ENCODE measurements at places on chromosomes 11 and 22.
A peak's percentile ranks its signal among the peaks of the same experiment; 100 is the strongest.

DNA sequence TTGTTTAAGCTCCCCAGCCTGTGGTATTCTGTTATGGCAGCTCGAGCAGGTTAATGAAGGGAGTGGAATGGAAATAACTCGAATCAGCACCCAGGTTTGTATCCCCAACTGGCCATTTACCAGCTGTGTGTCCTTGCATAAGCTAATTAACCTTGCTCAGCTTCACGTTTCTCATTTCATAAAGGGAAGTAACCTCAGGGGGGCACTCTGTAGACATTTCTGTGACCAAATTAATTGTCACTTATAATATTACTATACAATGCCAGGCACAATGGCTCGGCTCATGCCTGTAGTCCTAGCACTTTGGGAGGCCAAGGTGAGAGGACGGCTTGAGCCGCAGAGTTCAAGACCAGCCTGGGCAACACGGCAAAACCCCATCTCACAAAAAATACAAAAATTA is 13.8 kb downstream of the ADA2 start:
- DNase-seq, result no peak

DNA sequence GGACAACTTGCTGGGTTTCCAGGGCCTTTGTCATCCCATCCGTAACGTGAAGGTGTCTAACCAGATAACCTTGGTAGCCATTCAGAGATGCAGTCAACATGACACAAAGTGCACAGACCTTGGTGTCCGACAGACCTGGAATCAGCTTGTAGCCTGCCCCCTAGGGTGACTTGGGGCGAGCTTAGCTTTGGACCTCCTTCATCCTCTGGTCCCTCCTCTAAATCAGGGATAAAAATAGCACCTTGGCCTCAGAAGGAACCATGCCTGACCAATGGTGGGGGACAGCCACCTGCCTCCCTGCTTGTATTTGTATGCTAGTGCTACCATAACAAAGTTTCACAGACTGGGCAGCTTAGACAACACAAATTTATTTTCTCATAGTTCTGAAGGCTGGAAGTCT is 3.7 kb downstream of the SNRPD3 start:
- no peak for DNase-seq

DNA sequence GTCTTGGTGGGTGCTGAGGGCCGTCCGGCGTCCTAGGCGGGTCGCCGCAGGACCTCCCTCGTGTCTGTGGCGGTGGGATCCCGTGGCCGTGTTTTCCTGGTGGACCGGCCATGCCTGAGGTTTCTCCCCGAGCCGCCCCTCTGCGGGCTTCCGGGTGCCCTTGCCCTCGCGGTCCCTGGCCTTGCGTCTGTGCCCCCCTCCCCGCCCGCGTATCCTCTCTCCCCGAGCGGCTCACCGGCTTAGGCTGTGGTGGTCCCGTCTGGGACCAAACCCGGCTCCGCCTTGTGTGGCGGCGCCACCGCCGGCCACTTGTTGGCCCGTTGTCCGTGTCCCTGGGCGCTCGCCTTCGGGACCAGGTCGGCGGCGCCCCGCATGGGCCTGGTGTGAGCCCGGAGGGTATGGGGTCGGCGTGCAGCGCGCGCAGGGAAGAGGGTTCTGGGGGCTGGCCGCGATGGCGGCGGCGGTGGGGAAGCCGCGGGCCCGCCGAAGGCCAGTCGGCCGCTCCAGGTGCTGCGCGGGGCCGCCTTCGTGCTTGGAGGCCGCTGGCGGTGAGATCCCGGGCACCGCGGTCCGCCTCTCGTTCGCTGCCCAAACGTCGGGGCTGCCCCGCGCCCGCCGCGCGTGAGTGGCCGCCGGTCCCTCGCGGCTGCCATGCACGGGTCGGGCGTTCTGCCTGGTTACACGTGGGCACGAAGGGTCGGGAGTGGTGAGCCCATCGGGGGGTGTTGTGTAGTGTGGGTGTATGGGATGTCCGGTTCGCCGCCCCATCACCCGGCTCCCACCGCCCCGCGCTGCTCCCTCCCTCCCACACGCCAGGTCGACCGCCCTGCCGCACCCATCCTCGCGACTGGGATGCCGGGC is 3899.1 kb upstream of the OR11H1 start:
- DNase-seq, result no peak

- DNase-seq, result peak; percentile 50
Observed at GRCh38 chr11:47399860-47400767, 8.3 kb upstream of the SLC39A13 start.

- no peak for DNase-seq
Observed at GRCh38 chr11:69251639-69252489, 42.1 kb upstream of the MYEOV start.

GRCh38 chr11:21622566-21622965 is 570.3 kb upstream of the ANO5 start:
- no peak for DNase-seq

DNA sequence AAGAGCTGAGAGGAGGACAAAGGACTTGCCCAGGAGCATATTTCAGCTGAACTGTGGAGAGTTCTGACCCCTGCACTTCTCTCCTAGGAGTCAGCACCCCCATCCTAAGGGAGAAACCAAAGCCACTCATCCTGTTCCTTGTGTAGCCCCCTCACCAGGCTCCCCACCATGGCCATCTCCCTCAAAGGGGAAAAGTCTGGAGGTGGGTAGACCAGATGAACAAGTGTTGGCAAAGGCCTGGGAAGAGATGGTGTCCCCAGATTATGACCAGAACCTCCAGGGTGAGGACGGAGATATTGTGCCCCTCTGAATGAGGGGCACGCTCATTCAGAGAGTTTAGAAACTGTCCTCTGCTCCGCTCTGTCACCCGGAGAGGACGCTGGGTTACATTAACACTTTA is 880.0 kb downstream of the BRD1 start:
- no peak for DNase-seq

DNA sequence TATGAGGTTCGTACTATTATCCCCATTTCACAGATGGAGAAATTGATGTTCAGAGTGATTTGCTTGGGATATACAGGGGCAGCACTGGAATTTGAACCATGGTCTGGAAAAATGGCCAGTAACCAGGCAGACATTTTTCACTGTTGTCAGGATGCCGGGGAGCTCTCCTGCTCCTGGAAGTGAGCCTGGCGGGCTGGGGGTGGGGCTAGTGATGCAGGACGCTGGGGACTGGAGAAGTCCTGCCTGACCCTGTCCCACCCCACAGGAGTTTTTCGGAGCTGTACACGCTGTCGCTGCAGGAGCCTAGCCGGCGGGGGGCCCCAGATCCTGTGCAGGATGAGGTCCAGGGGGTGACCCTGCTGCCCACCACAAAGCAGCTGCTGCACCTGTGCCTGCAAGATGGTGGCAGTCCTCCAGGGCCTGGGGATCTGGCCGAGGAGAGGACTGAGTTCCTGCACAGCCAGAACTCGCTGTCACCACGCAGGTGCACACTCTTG is 11.1 kb downstream of the SIPA1 start:
- DNase-seq, result no peak

- no peak for DNase-seq
Observed at GRCh38 chr11:37371346-37371970, 773.4 kb upstream of the RAG2 start.

DNA sequence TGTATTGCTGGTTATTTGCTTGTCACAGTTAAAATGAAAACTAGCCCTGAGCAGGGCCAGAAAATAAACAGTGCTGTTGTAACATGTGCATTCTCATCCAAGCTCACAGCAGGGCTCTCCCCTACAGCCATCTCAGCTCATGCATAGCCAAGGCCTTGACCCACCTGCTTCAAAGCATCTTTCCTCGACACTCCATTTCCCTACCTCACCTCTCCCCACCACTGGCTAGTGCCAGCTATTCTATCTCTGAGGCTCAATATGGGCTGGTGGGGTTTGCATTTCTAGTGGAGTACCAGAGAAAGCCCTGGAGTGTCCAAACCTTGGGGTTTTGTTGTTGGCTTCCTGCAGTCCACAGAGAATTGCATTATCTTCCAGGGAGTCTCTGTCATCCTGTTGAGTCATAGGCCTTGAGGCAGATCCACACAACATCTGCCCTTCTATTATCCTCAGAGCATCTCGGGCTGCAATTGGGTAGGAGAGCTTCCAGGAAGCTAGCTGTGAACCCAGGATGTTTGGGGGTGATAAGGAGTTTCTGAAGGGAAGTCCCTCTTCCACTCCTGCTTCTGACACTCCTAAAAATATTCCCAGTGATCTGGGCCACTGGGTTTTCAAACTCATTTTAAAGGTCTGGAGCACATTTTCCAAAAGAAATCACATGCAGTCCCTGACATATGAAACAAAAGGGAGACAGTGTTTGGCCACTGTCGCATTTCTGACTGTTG is 36.1 kb upstream of the AMOTL1 start:
- no peak for DNase-seq

DNA sequence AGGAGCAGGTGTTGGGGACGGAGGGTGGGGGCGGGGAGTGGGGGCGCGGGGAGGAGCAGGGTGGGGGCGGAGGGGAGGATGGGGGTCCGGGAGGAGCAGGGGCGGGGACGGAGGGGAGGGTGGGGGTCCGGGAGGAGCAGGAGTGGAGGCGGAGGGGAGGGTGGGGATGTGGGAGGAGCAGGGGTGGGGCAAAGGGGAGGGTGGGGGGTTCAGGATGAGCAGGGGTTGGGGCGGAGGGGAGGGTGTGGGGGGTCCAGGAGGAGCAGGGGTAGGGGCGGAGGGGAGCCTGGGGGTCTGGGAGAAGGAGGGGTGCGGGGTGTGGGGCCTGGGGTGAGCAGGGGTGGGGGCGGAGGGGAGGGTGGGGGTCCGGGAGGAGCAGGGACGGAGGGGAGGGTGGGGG is 17.1 kb downstream of the CRELD2 start:
- no peak for DNase-seq

DNA sequence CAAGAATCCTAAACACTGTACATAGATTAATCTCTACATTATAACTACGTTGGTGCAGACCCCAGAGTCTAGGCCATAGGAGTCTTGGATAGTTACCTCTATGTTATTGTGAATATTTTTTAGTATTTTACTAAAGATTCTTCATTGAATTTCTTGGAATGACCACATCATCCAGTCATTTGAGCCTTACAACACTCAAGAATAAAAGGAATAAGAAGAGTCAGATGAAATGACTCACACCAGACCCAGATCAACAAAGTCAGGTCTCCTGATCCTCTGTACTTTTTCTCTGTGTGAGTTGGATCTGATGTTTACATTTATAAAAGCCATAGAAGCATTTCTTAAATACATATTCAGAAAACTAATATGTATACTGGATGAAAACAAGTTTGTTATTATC is 179.2 kb upstream of the ARHGAP20 start:
- no peak for DNase-seq

DNA sequence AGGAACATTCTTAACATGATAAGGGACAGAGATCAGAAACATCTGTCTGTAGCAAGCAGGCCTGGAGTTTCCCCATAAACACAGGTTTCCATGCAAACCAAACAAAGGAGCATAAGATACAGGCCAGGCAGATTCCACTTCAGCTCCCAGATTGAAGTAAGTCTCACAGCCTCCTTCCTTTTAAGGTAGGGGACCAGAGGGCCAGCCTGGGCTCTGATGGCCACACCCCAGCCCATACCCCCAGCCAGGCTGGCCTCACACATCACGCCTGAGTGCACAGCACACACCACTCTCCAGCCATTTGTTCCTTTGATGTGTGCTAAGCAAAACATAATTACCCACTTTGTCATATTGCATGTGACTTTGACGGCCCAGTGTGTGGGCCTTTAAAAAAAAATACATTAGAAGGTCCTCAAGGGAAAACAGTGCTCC is 518.7 kb downstream of the NTM start:
- DNase-seq, result no peak

All from CD4-positive, alpha-beta T cell treated with Interleukin-21 for 1 hour (primary cell).